ENCODE measurements at places on chromosomes 4 and X.
A peak's percentile ranks its signal among the peaks of the same experiment; 100 is the strongest.

- DNase-seq, result no peak
These were observed 350.8 kb upstream of the CASK start for GRCh38 chrX:42274151-42274550.

DNA sequence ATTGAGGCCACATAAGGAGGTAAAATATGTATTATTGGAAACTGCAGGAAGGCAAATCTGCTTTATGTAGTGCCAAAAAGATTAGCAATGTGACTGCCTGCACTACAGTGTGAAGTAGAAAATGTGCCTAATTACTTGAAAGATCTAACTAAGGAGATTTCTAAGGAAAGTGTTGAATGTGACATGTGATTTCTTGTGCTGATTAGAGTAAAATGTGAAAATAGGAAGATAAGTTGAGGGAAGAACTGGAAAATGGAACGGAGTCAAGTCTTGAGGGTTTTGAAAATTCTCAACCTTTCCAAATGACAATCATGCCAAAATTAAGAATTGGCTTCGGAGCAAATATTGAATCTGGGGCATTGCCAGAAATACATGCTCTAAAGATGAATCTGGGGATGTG is 209.5 kb upstream of the SPOCK3 start:
- no peak for DNase-seq

- no peak for DNase-seq
These were observed 788 bp downstream of the SHROOM2 start for GRCh38 chrX:9786798-9787635.

DNA sequence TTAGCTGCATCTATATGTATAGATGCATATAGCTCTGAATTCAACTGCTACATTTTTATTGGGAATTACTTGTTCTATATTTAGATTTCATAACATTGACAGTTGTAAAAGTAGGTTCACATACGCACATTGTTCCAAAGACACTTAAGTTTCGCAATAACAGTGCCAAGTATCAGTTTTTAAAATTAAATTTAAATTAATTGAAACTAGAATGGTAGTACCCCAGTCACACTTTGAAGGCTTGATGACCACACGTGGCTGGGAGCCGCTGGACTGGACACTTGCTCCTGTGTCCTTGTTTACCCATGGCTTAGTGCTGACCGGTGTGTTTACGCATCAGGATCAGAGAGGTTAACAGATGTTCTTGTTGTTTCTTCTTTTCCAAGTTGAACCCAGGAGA is 140.7 kb upstream of the PSAPL1 start:
- no peak for DNase-seq

DNA sequence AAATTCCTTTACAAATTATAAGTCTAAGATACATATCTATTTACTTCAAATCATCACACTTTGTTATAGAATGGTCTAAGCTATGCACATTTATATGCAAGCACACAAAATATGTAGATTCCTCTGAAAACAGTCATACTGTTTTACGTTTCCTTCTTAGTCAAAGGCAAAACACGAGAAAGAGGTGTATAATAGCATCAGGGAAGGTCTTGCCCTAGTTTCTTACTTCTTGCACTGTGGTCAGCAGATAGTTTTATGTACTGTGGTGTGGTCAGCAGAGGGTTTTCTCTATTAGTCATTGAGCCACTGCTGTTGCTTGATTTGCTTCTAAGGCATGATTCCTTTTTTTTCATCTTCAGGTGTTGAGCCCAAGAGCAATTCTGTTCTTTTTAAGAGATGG is 117.7 kb downstream of the ADAM29 start:
- DNase-seq, result peak; percentile 35

GRCh38 chr4:150462743-150463142 is 119.2 kb upstream of the MAB21L2 start:
- DNase-seq, result peak; percentile 21
